ENCODE measurements at places on chromosomes 4 and X. TPM values are rescaled to one million over a fixed set of nuclear protein-coding genes. Genes with fewer than 3 reads are reported as not detected.
A peak's percentile ranks its signal among the peaks of the same experiment; 100 is the strongest.

- peak overlapping the region; percentile 89 for H3K27ac ChIP-seq
- no peaks in the 10 kb centered on the region for H3K36me3 ChIP-seq
- H3K4me1 ChIP-seq: peaks cover 54% of the 10 kb centered on the region
- DNase-seq: no peak
- no peak overlapping the region for H3K4me3 ChIP-seq
Observed at GRCh38 chr4:118772081-118772766, 63.7 kb downstream of the SEC24D start.

The IL3RA gene
- 7.9 TPM for total RNA-seq

DNA sequence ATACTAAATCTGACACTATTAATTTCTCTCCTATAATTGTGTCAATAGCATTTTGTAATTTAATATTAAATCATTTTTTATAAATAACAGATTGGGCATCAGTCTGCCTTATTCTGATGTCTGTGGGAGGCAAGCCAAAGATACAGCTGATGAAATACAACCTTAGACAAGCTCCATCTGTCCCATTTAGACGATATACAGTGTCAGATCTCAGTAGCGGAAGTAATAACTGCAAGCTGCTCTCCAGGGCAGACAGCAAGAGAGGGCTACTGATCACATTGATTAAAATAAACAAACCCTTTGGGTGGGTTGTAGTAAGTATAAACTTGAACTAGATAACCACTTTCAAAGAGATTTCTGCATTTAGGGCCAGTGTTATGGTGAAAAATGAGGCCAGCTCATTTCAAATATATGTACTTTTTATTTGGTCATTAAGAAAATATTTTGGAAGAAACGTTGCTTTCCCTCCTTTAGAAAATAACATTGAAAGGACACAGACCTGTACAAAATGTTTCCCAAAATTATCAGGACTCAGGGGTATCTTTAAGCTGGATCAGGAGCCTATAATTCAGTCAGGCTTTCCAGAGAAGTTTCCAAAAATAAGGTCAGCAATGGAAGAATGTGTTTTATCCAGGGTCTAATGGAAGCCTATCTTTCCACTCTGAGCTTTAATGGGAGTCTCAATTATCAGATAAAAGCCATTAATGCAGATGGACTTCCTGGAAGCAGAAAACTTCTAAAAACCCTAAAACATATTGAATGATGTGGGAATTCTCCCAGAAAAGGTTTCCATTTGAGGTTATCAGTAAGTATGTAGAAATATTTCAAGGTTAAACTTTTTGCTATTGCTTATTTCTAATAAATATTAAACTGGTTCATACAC is 1028.8 kb upstream of the IGFBP7 start:
- no peak overlapping the region for H3K4me3 ChIP-seq
- H3K4me1 ChIP-seq: no peaks in the 10 kb centered on the region
- H3K27ac ChIP-seq: no peak overlapping the region
- no peaks in the 10 kb centered on the region for H3K27me3 ChIP-seq

DNA sequence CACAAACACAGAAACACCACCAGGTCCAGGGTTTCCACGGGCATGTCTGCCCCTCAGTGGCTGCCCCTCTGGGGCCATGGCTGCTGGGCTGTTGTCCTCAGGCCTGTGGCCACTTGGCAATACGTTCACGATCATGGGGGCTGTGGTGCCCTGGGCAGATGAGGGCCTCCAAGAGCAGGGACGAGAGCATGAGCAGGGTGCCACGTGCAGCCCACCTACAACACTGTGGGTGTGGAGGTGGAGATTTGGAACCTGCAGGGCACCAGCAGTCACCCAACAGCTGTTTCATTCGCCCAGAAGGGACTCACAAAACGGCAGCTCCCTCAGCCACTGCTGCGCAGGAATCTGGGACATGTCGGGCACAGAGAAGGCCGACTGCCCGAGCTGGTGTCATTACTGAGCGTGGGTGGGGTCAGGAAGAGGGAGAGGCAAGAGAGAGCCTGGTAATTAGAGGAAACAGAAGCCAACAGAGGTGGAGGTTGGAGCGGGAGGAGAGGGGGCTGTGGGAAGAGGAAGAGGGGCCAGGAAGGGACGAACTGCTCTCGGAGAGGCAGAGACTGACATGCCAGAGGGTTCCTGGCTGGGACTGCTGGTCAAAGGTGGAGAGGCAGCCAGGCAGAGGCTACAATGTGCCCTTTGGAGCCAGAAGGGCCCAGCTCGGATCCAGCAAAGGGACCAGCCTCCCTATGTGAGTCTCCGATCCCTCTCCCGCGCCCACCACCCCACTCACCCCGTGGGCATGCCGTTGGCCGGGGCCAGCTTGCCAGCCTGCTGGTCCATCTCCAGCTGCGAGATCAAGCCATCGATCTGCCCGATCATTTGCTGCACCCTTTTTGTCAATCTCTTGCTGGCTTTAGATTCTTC is 23.1 kb downstream of the FGFR3 start:
- H3K4me3 ChIP-seq: no peak overlapping the region
- no peak overlapping the region for H3K27ac ChIP-seq
- H3K27me3 ChIP-seq: no peaks in the 10 kb centered on the region
- no peak for DNase-seq

DNA sequence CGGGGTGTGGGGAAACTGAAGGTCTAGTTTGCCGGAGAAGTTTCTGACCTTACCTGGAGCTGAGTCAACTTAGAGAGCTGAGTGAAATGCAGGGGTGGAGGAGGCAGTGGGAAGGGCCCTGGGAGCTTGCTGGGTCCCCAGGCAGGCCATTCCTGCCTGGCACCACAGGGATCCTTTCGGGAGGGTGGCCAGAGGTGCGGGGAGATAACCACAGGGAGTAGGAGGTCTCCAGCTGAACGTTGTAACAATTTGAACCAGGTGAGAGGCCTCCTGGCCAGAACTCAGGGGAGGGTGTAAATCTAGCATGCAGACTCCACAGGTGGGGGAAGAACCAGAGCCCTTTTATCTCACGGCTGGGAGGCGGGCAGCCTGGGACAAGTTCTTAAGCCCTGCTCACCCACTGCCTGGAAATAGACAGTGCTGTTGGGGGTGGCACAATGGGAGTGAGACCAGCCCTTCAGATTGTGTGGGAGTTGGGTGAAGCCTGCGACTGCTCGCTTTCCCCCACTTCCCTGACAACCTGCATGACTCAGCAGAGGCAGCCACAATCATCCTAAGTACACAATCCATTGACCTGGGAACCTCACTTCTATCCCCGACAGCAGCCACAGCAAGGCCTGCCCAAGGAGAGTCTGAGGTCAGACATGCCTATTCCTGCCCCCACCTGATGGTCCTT is 247.4 kb downstream of the ADGRA3 start:
- no peaks in the 10 kb centered on the region for H3K36me3 ChIP-seq
- H3K4me1 ChIP-seq: no peaks in the 10 kb centered on the region
- no peak overlapping the region for H3K4me3 ChIP-seq
- H3K27me3 ChIP-seq: no peaks in the 10 kb centered on the region
- DNase-seq: no peak

DNA sequence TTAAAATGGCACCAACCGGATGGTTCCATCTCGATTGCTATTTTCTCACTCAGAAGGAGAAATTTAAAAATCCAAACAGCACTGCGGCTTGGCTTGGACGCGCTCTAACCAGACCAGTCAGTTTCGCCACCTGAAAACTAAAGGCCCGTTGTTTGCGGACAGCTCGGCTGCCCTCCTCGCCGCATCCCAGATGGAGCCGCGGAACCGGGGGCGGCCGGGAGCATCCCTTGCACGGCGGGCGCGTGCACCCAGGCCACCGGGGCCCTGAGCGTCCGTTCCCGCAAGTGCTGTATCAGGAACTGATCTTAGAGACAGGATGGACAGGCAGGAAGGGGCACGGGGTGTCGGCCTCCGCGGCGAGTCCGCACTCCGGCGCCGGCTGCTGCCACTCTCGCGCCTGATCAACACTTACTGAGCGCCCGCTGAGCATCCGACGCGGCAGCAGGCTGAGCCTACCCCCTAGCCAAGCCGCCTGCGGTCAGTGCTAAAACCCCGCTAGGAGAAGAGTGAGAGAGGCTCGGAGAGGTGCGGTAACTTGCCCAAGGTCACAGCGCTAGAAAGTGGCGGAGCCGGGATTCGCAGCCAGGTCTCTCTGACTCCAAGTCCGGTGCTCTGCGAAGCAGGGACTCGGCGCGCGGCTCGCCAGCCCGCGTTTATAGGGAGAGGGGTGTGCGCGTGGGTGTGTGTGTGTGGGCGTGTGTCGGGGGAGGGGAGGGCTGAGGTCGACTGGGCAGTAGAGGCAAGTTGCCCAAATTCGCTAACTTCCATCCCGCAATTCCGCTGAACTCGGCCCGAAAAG is at the start of gene CITED1:
Gene CITED1 (minus strand): TSS at position 629 of the 799 bp plus-strand sequence. CDS start 3,045 bp downstream, outside the sequence.
- H3K27me3 ChIP-seq: peaks cover 25% of the 10 kb centered on the region
- no peaks in the 10 kb centered on the region for H3K36me3 ChIP-seq
- H3K4me1 ChIP-seq: peaks cover 35% of the 10 kb centered on the region
- no peak within 1 kb of the TSS for H3K27ac ChIP-seq
- H3K4me3 ChIP-seq: peak within 1 kb of the TSS; percentile 51
- DNase-seq: peak; percentile 77

The PLXNA3 gene
- total RNA-seq: 20.1 TPM

The OPRPN gene
- total RNA-seq: not detected

DNA sequence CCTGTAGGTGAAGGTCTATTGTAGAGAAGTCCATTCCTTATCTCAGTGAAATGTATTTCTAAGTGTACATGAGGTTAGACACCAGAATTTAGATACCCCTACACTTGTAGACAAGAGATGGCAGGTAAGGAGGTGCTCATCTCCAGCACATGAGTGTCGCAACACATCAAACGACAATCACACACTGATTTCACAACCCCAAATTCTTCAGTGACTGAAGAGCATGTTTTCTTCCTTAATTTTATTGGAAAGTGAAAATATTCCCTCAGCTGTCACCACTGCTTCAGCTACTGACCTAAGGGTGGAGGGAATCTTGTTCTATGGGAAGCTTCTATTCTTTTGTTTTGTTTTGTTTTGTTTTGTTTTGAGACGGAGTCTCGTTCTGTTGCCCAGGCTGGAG is 280.3 kb downstream of the ARHGAP24 start:
- H3K27ac ChIP-seq: no peak overlapping the region
- no peaks in the 10 kb centered on the region for H3K27me3 ChIP-seq
- H3K4me3 ChIP-seq: no peak overlapping the region
- no peaks in the 10 kb centered on the region for H3K36me3 ChIP-seq

- H3K4me1 ChIP-seq: peaks cover 69% of the 10 kb centered on the region
- no peak overlapping the region for H3K27ac ChIP-seq
- no peak for DNase-seq
- no peak overlapping the region for H3K4me3 ChIP-seq
- H3K27me3 ChIP-seq: no peaks in the 10 kb centered on the region
Observed at GRCh38 chr4:41157009-41157408, 57.3 kb downstream of the APBB2 start.

DNA sequence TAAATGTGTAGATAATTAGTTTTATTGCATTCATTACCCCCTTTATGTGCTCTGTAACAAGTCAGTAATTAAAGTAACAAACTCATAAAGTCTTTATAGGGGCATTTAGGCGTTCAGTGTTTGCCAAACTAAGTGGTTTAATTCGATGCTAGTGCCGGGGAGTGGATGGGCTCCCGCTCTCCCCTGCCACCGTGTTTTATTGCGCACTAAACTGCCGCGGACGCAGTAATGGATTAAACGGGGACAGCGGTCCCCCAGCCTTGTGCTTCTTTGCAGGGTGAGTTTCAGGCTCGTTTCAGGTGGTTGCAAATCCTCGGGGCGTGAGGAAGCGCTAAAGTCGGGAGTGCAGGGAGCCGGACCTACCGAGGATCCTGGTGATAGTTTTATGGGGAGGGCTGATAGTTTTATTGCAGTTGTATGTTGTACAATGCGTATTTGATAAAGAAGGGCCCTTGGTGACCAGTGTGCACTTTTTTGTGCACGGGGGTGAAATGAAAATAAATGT is 1.6 kb upstream of the PHOX2B start:
- DNase-seq: no peak
- H3K4me3 ChIP-seq: no peak overlapping the region
- no peaks in the 10 kb centered on the region for H3K36me3 ChIP-seq
- no peak overlapping the region for H3K27ac ChIP-seq
- peaks cover 11% of the 10 kb centered on the region for H3K27me3 ChIP-seq

- no peak overlapping the region for H3K4me3 ChIP-seq
- no peaks in the 10 kb centered on the region for H3K36me3 ChIP-seq
- no peaks in the 10 kb centered on the region for H3K4me1 ChIP-seq
- DNase-seq: no peak
- no peaks in the 10 kb centered on the region for H3K27me3 ChIP-seq
Observed at GRCh38 chr4:23311983-23312382, 577.9 kb downstream of the PPARGC1A start.

DNA sequence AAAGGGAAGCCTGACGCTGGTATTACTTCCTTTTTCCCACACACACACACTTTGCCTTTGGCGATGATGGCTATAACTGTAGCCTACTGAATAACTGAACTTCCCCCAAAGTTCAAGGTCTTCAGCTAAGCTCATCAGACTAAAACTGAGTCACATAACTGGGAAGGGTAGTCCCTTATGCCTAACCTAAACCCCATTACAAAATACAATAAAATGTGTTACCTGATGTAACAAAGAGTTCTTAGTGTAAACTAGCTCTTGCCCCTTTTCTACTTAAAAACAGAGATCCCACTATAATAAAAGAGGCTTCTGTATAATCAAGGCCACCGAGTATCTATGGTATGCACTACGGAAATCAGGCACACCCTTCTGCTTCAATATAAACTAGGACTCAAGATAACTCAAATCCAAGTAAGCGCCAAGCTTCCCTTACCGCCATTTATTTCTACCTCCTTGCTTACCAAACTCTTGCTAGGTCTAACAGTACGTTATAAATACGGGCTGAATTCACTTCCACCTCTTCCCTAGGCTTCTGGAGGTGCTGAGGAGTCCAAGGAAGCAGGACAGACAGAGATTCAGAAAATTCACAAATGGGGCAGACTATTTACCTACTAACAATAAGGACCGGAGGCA is 2.4 kb downstream of the OTUD4 start:
- no peak for DNase-seq
- peak overlapping the region; percentile 99 for H3K27ac ChIP-seq
- H3K27me3 ChIP-seq: no peaks in the 10 kb centered on the region
- H3K4me3 ChIP-seq: peak overlapping the region; percentile 96
- peaks cover 37% of the 10 kb centered on the region for H3K4me1 ChIP-seq

DNA sequence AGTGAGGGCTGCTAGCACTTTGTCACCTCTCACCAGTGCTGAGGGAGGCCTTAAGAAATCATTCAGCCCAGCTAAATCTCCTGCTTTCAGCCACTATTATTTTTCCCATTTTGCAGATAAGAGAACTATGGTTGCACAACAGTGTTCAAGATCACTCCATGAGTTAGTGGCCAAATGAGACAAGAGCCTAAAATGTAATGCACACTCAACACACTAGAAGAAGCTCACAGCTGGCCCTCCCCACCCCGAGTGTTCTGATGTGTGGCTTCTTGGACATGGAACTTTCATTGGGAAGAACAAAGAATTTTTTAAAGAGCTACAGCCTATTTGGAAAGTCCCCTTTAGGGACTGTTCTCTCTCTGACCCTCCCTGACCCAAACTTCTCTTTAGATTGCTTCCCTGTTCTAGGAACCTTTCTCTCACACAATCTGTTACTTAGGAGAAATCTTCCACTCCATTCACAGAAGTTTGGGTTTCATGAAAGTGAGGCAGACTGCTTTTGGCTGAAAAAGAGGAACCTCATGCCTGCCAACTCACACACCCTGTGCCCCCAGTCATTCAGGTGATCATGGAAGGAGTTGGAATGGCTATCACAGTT is 44.0 kb upstream of the CT47C1 start:
- no peak for DNase-seq
- H3K27ac ChIP-seq: no peak overlapping the region
- H3K4me1 ChIP-seq: no peaks in the 10 kb centered on the region
- H3K36me3 ChIP-seq: no peaks in the 10 kb centered on the region
- H3K4me3 ChIP-seq: no peak overlapping the region

The ATOH1 gene
- total RNA-seq: not detected

- no peaks in the 10 kb centered on the region for H3K36me3 ChIP-seq
- H3K4me3 ChIP-seq: no peak overlapping the region
- H3K27me3 ChIP-seq: no peaks in the 10 kb centered on the region
- DNase-seq: no peak
- no peaks in the 10 kb centered on the region for H3K4me1 ChIP-seq
Observed at GRCh38 chrX:20545538-20545937, 278.8 kb upstream of the RPS6KA3 start.
